ENCODE measurements at places on chromosomes 7 and 10.

GRCh38 chr7:74656441-74656836, 1.1 kb upstream of the GTF2I start:
- no peak for DNase-seq

DNA sequence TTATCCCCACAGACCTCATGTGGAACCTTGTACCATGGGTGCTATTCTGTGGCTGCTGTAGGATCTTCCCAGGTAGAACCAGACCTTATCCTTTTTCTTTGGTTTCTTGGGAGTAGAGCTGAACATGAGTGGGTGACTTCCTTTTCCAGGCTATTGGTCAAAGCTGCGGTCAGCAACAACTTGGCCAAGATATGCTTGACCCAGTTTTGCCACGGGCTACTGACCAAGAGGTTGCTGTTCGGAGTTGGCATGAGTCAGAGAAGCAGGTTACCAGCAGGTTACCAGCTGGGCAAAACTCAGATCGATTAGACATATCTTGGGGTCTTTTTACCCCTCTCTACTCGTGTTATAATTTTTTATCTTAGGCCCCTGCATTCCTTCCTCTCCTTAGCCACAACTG, 36.7 kb upstream of the HDAC9 start:
- no peak for DNase-seq

GRCh38 chr10:76286536-76286935, 855.1 kb downstream of the LRMDA start:
- no peak for DNase-seq

DNA sequence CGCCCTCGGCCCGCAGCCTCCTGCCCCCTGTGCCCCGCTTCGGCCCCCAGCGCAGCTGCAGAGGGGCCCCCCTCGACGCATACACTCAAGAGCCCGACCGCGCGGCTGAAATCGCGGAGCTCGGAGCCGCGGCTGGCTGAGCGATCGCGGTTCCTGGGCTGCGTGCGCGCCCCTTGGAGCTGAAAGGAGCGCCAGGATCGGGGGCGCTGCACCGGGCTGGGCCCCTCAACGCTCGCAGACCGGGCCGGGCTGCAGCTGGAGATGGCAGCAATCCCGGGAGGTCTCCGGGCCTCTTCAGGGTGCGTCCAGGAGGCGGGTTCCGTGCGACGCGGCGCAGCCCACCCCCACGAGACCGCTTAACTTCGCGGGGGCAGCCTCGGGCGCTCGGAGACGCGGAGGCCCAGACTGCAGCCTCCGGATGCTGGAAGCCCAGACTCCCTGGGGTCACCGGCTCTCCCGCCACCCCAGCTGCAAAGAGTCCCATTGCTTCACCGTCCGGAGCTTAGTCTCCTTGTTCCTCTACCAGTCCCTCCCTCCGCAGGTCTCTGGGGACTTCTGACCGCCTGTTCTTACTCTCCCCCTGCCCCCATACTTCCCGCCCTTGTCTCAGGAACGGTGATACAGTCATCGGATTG, 73.0 kb upstream of the LRRC4 start:
- no peak for DNase-seq

DNA sequence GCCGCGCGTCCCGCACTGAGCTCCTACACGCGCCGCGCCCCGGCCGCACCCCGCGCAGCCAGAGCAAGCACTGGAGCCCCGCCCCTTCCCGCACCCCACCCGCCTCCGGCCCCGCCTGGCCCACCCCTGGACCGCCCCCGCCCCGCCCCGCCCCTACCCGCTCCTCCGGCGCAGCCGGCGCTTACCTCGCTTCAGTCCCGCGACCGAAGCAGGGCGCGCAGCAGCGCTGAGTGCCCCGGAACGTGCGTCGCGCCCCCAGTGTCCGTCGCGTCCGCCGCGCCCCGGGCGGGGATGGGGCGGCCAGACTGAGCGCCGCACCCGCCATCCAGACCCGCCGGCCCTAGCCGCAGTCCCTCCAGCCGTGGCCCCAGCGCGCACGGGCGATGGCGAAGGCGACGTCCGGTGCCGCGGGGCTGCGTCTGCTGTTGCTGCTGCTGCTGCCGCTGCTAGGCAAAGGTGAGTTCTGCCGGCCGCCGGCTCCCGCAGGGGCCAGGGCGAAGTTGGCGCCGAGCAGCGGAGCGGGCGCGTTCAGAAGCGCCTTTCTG, at the start of gene RET:
Gene RET, plus strand, starts transcription at position 194 of the 545 bp plus-strand sequence. Its CDS starts 190 bp downstream, at position 384.
- no peak for DNase-seq

- no peak for DNase-seq
Observed at GRCh38 chr10:101778781-101779543, 3.0 kb upstream of the FGF8 start.

- no peak for DNase-seq
Observed at GRCh38 chr10:17742918-17743317, 9.1 kb upstream of the TMEM236 start.

- no peak for DNase-seq
Observed at GRCh38 chr10:104450954-104451353, 97.3 kb downstream of the CFAP58 start.

DNA sequence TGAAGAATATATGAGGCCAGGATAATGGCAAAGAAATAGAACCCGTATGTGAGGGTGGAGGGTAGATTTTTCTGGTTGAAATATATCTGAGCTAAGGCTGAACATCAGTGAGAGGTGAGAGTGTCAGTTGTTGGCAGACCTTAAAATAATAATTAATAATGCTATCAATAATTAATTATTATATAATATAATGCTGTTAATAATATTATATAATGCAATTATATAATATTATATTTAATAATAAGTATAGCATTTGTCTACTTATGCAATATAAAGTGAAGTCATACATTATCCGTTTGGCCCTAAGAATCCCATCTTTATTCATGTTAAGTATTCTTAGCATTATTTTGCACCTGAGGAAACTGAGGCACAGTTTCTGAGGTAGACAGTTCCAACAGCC, 269.9 kb upstream of the FZD8 start:
- DNase-seq, result no peak

DNA sequence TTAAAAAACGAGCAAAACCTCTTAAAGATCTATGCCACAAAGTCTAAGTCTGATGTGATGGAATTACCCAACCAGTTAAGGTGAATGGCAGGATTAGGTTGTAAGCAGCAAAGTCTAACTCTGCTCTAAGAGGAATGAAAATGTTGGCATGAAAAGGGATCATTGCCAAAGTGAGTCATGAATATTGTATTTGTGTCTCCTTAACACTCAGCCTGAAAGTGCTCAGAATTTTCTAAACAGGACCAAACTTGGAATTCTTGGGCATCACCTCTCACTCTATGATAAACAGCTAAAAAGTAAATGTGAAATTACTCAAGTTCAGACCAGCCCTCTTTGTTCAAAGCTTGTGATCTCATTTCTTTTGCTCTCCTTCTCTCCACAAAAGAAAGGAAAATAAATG, 27.0 kb downstream of the PPP1R3A start:
- no peak for DNase-seq

- DNase-seq, result no peak
Observed at GRCh38 chr7:2545746-2546425, 9.4 kb downstream of the BRAT1 start.

- DNase-seq, result no peak
Observed at GRCh38 chr7:16916738-16917137, 35.0 kb upstream of the AGR3 start.

- no peak for DNase-seq
Observed at GRCh38 chr7:25375805-25376600, 147.7 kb upstream of the NPVF start.

DNA sequence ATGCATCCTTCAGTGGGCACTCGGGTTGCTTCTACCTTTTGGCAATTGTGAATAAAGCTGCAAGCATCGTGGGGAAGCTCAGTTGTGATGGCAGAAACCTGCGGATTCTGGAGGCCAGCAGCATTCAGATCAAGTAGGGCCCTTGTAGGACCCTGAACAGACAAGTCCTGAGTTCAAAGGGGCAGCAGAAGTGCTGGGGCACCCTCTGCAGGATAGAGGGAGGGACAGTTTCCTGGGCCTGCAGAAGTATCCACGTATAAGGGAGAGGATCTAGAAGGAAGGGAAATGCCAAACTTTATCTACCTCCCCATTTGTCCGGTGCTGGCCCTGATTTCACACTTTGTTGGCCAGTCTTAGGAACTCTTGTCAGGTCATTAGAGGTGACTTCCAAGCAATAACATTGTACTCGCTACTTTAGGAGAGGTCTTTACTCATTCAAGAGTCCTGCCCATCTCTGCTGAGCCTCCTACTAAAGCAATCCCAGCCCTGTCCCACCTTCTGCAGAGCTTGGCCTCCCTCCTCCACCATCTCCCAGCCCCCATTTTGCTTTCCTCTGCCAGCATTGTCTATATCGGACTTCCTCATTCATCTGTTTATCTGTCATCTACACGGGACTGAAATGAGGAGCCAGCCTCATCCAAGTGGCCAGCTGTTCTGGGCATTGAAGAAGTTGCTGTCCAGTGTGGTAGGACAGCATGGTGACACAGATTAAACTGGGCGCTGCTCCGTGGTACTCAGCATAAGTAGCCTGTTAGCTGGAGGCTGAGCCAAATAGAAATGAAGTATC, 26.6 kb upstream of the R3HCC1L start:
- DNase-seq, result no peak

DNA sequence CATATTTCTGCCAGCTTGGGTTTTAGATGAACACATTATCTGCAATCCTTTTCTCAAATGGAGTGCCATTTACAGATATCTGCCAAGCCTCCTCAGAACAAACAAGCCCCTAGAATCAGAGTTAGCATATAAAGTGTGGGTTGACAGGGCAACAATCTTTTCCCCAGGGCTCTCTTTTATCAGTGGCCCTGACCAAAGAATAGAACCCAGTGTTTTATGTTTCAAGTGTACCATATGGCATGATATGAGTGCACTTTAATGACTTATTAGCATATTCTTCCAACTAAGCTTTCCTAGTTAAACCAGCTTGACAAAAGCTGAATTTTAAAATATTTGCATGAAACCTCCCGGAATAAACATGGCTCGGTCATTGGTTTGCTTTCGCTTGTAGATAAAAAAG, 57.3 kb downstream of the EVX1 start:
- DNase-seq, result no peak

DNA sequence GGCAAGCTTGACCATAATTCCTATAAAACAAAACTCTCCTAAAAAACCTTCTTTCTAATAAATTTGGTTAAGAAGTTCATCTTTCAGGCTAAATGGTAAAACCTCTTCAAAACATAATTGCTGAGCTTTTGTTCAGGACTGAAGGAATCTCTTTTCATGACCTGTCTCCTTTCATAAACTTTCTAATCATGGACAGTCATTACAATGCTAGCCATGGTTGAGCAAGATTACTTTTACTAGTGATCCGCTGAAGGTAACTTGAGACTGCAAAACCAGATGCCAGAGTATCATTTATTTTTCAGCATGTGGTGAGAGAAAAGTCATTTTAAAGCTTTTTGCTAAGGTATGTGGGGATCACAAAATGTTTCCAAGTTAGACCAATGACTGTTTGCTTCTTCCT, 186.4 kb upstream of the RHOBTB1 start:
- no peak for DNase-seq

DNA sequence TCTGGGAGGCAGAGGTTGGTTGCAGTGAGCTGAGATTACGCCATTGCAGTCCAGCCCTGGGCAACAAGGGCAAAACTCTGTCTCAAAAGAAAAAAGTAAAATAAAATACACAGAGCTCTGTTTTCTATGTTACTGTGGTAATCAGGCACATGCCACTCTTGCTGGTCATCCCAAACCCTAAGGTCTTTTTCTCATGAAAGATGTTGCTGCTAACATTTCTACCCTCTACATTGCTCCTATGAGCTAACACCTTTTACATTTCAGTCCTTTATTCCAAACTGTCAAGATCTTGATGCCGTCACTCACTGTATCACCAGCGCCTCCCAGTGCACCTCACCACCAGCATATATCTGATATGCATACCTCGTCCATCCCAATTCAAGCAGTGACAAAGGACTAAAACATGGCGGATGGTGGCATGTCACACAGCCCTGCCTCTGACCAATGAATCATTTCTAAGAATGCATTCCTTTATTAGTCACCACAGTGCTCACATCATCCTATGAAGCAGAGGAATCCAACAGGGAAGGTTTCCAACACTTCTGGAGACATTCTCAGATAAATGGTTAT, 4.3 kb downstream of the DAGLB start:
- DNase-seq, result no peak

GRCh38 chr7:39909526-39909925, 40.5 kb upstream of the CDK13 start:
- no peak for DNase-seq

All from esophagus squamous epithelium (tissue), 5 donors.